Cardiac septum (tissue), 1 donor: ENCODE measurements at places on chromosomes 7 and 10. TPM values are rescaled to one million over a fixed set of nuclear protein-coding genes. Genes with fewer than 3 reads are reported as not detected.

MKX gene
- 0.16 TPM for total RNA-seq

GRCh38 chr10:104297697-104298660, 29.0 kb downstream of the GSTO2 start:
- DNase-seq: peak; percentile 72

ZCCHC24 gene
- total RNA-seq: 56.6 TPM

COPS6 gene
- total RNA-seq: 86.4 TPM

- no peak for DNase-seq
Measured at GRCh38 chr7:92698237-92698841, 108.1 kb upstream of the FAM133B start.

TMEM184A gene
- 0.08 TPM for total RNA-seq

LRGUK gene
- total RNA-seq: 0.24 TPM

- no peak for DNase-seq
Measured at GRCh38 chr10:126935263-126935946, 30.2 kb downstream of the DOCK1 start.

GRCh38 chr7:5143106-5143505, 46.9 kb upstream of the WIPI2 start:
- DNase-seq: no peak

- no peak for DNase-seq
Measured at GRCh38 chr7:141477865-141478264, 73.3 kb upstream of the AGK start.
